ENCODE measurements at places on chromosomes 4 and X. TPM values are rescaled to one million over a fixed set of nuclear protein-coding genes. Genes with fewer than 3 reads are reported as not detected.

- H3K36me3 ChIP-seq: no peaks in the 10 kb centered on the region
- H3K4me1 ChIP-seq: no peaks in the 10 kb centered on the region
- no peaks in the 10 kb centered on the region for H3K27me3 ChIP-seq
Observed at GRCh38 chrX:111886678-111887077, 10.7 kb downstream of the TRPC5OS start.

DNA sequence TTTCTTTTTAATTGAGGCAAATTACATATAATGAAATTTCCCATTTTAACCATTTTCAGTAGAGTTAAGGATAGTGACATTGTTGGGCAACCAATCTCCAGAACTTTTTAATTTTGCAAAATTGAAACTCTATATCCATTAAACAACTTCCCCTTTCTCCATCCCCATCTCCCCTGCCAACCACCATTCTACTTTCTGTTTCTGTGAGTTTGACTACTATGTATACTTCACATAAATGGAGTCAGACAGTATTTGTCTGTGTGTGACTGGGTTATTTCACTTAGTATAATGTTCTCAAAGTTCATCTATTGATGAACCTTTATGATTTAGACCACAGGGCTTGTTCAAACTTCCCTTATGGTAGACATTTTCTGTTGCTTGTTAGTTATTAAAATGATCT lies 364.5 kb upstream of the MAD2L1 start:
- H3K36me3 ChIP-seq: no peaks in the 10 kb centered on the region
- no peak overlapping the region for H3K4me3 ChIP-seq
- no peak for DNase-seq
- no peaks in the 10 kb centered on the region for H3K27me3 ChIP-seq
- no peaks in the 10 kb centered on the region for H3K4me1 ChIP-seq

DNA sequence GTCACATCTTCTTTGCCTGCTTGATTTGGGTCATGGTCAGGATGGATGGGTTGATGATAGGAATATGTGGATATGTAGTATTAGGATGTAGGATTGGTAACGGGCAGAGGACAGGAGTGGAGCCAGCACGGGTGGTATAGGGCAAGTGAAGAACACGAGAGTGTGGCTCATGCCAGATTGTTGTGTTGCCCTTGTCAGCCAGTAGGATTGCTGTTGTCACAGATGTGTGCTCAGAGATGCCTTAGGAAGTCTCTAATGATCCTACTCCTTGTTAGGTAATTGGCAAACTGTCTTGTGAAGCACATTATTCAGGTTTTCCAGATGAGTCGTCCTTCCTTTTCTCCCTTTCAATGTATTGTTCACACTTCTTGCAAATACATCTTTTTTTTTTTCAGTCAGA lies 5.5 kb downstream of the ATP10D start:
- no peaks in the 10 kb centered on the region for H3K27me3 ChIP-seq
- no peaks in the 10 kb centered on the region for H3K36me3 ChIP-seq
- H3K4me1 ChIP-seq: peaks cover 43% of the 10 kb centered on the region
- no peak overlapping the region for H3K4me3 ChIP-seq
- no peak overlapping the region for H3K27ac ChIP-seq

GRCh38 chrX:39773923-39774773 lies 323.6 kb downstream of the BCOR start:
- peak; percentile 35 for DNase-seq
- H3K27ac ChIP-seq: peak overlapping the region; percentile 29
- peak overlapping the region; percentile 9 for H3K4me3 ChIP-seq
- peaks cover 20% of the 10 kb centered on the region for H3K4me1 ChIP-seq
- no peaks in the 10 kb centered on the region for H3K27me3 ChIP-seq

- peaks cover 29% of the 10 kb centered on the region for H3K4me1 ChIP-seq
- H3K27ac ChIP-seq: peak overlapping the region; percentile 32
- peaks cover 58% of the 10 kb centered on the region for H3K36me3 ChIP-seq
- H3K4me3 ChIP-seq: no peak overlapping the region
Observed at GRCh38 chr4:47531241-47531953, 46.3 kb downstream of the ATP10D start.

- no peaks in the 10 kb centered on the region for H3K4me1 ChIP-seq
- no peak overlapping the region for H3K27ac ChIP-seq
- DNase-seq: no peak
- no peaks in the 10 kb centered on the region for H3K27me3 ChIP-seq
- H3K4me3 ChIP-seq: no peak overlapping the region
- no peaks in the 10 kb centered on the region for H3K36me3 ChIP-seq
Observed at GRCh38 chr4:151417164-151417571, 8.2 kb downstream of the FHIP1A start.

DNA sequence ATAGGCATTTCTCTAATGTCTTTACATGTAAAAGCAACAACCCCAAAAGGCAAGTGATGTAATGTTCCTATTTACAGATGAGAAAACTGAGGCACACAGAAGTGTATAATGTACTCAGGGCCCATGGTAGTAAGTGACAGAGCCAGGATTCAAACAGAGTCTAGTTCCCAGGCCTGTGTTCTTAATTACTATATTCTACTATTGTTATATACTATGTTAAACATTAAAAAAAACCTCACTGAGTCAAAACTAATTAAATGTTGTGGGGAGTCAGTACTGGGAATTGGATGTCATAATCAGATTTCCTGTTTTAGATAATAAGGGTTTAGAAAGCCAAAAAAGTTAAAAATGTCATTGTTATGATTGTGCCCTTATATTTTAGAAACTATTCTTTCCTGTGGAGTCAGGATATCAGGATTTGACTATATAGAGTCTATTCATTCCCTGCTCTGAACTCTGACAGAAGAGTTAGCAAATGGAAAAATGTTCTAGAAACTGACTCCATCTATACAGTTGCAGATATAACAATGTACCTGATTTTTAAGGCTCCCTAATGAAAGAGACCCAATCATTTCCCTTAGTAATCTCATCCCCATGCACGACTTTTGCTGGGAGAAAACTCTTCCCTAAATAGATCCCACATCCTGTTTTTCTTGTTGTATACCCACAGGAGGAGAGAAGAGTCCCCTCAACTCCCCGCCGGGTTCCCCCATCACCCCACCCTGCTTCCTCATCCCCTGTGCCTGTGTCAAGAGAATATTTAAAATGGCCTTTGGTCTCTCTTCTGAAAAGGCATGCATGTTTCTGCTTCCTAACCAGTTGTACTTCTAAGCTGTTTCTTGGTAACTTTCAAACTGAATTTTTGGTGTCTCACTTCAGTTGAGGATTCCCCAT lies 69.7 kb downstream of the REELD1 start:
- H3K4me1 ChIP-seq: peaks cover 3% of the 10 kb centered on the region
- no peak overlapping the region for H3K27ac ChIP-seq
- H3K36me3 ChIP-seq: no peaks in the 10 kb centered on the region

GRCh38 chrX:635428-636090 lies 5.0 kb downstream of the SHOX start:
- DNase-seq: peak; percentile 32
- no peak overlapping the region for H3K27ac ChIP-seq
- H3K4me1 ChIP-seq: peaks cover 3% of the 10 kb centered on the region
- H3K27me3 ChIP-seq: peaks cover 84% of the 10 kb centered on the region
- H3K4me3 ChIP-seq: no peak overlapping the region
- H3K36me3 ChIP-seq: no peaks in the 10 kb centered on the region

The SMIM10L2A gene
- 0.50 TPM for polyA plus RNA-seq

The CENPE gene
- polyA plus RNA-seq: 1.5 TPM

The ARHGAP36 gene
- not detected for polyA plus RNA-seq

The TMEM271 gene
- polyA plus RNA-seq: not detected

Data from spleen (tissue), 13 donors.